ENCODE measurements at places on chromosomes 1 and 21.

DNA sequence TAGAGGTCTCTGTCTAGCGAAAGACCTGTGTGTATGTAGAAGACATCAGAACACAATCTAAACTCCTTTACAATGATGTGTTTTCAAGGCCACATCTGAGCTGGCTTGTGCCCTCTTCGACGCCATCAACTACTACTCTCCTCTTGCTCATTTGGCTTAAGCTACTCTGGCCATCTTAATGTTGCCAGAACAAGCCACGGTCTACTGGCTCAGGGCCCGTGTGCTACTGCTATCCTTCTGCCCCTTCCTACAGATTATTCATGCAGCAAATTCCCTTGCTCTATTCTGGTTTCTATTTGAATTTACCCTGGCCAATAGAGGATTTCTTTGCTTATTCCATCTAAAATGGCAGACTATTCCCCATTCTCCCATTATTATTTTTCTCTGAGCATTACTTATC lies 121.7 kb downstream of the ZZZ3 start:
- no peak for DNase-seq

GRCh38 chr1:198883184-198883583 lies 244.3 kb downstream of the PTPRC start:
- DNase-seq: no peak

GRCh38 chr21:42350927-42351426 lies at the start of gene TFF2:
TFF2 (minus strand) TSS chr21:42350994; CDS start chr21:42350957, 37 bp downstream.
- DNase-seq: no peak

DNA sequence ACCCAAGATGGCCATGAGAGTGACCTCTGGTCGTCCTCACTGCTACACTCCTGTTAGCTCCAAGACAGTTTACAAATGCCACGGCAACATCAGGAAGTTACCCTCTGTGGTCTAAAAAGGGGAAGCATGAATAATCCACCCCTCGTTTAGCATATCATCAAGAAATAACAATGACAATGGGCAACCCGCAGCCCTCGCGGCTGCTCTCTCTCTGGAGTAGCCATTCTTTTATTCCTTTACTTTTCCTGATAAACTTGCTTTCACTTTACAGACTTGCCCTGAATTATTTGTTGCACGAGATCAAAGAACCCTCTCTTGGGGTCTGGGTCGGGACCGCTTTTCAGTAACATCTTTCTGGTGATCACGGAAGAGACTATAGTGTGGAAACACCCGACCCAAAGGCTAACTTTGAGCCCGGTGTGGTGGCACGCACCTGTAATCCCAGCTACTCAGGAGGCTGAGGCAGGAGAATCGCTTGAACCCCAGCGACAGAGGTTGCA lies 19.8 kb upstream of the COX20 start:
- DNase-seq: no peak

Measured in nucleus accumbens (tissue), 56 donors.